ENCODE measurements at places on chromosomes 1 and 21.

GRCh38 chr1:17356387-17357026, 15.5 kb upstream of the PADI6 start:
- DNase-seq: no peak

DNA sequence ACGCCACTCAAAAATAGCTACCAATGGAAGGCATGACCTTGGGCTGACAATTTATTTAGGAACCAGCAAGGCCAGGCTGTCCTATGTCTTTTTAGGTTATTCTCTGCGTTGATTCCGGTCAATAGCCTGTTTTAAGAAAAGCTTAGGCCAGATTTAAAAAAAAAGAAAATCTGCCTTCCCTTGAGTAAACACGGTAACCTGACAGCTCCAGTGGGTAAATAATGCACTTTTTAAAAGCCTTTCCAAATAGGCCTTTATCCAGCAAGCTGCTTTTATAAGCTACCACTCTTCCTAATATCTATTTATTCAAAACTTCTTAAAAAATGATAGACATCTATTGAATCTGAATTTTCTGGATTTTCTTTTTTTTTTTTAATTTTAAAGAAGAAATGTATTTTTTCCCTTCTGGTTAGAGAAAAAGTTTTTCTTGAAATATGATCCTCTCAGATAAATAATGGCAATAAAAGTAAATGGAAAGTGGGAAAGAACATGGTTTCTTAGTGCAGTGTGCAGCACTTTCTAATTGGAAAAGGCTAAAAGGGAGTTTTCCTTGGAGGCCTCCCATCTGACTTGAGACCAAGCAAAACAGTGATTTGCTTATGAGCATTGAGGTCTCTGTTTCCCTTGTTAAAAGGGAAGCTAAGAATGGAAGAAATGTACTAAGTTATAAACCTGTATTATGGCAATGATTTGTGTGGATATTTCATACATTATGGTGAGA, 281.0 kb upstream of the RUNX1 start:
- no peak for DNase-seq

DNA sequence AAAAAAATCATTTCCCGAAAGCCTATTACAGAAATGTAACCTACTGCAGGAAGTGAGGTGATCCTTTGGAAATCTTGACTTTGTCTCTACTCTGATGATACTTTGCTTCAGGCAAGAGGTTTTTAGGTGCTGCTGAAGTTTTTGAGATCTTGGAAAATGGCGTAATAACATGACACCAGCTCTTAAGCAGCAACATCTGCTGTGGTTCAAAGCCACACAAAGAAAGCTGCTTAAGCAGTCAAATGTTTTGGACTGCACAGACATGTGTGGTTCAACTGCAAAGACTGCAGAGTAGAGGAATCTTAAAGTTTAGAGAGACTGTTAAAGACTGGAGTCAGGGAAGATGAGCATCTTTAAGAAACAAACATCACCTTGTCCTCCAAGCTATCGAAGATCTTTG, 139.0 kb downstream of the RASAL2 start:
- no peak for DNase-seq

DNA sequence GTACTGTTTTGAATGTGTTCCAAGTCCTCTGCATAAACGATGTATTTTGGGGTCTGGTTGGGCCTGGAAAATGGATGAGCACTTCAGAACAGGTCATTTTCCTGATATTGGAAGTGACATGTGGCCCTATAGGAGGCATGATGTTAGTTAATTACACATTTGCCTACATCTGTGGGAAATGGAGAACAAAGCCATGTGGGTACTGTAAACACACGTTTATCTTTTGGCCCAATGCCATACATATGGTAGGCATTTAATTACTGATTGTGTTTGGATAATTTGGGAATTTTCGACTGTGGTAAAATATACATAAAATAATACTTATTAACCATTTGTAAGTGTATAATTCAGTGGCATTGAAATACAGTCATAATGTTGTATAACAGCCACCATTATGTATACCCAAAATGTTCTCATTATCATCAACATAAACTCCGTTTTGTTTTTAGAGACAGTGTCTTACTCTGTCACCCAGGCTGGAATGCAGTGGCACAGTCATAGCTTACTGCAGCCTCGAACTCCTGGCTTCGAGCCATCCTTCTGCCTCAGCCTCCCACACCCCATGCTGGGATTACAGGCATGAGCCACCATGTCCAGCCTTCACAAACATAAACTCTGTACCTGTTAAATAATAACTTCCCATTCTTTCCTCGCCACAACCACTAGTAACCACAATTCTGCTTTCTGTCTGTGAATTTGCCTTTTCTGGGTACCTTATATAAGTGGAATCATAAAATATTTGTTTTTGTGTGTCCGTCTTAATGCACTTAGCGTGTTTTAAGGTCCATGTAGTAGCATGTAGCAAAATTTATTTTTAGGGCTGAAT, 11.9 kb upstream of the RNPEP start:
- no peak for DNase-seq

DNA sequence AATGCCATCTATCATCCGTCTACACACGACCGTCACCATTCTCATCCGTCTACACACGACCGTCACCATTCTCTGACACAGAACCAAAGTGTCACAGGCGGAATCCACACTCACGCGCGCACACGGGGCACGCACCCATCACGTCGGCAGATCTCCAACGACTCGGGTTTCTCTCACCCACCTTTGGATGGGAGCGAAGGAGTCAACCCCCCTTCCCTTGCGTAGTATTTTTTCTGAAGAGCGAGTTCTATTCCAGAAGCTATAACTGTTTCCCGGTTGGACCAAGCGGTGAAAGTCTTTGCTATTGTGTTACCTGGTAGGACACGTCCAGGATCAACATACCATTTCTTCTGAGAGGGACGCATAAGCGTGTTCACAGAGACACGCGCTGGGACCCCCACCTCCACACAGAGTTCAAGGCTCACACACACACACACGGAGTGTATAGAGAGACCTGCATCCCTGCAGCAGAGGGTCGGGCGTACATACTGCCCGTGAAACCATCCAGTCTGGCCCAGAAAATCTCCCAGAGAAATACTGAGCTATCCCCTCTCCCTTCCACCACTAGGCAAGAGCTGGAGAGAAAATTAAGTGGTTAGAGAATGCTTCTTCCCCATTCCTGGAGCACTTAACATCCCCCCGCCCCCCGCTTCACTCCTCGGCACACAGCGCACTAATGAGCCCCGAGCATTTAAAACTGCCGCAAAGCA, 741 bp downstream of the DUSP10 start:
- peak; percentile 27 for DNase-seq
